ENCODE measurements at places on chromosomes 11 and 22.

DNA sequence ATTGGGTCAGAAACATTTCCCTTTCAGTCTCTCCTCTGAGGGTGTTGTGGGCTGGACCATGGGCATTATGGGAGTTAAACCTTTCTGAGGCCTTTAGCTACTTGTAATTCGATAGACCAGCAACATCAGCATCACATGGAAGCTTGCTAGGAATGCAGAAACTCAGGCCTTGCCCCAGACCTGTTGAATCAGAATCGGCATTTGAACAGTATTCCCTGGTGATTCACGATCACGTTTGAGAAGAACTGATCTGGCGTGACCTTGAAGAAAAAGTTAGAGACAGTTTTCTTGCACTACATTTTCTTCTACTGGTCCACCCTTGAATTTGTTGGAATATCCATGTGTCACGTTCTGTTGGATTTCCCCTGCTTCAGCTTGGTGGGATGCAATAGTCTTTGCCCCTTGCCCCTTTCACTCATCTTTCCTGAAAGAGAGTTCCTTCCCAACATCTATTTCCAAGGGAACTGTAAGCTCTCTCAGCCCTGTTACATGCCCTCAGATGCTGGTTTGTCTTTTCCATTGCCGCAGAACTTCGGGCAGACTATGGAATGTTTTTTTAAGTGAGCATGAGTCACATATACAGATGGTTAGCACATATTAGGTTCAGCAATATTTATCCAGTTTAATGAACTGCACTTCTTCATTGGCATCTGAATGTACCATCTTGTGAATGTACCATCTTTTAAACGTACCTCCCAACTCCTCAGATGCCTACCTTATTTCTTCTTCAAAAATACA, 23.9 kb downstream of the EHF start:
- no peak for DNase-seq

DNA sequence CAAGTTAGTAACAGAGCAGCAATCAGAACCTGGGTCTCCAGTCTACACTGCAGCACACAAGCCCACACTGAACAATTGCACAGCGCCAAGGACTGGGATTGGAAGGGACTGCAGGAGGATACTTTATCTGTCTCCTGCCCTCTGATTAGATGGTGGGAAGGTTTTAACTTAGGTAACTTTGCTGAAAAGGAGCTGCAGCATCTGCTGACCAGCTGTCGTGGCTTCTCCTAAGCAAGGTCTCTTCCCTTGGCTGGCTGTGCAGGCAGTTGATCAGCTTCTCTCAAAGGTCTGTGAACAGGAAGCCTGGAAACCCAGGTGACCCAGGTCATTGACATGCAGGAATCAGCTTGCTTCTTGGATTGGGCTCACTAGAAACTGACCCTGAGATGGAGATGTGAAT, 82.4 kb downstream of the ISX start:
- DNase-seq: no peak

- no peak for DNase-seq
Observed at GRCh38 chr11:76708972-76709660, 38.6 kb upstream of the LRRC32 start.

DNA sequence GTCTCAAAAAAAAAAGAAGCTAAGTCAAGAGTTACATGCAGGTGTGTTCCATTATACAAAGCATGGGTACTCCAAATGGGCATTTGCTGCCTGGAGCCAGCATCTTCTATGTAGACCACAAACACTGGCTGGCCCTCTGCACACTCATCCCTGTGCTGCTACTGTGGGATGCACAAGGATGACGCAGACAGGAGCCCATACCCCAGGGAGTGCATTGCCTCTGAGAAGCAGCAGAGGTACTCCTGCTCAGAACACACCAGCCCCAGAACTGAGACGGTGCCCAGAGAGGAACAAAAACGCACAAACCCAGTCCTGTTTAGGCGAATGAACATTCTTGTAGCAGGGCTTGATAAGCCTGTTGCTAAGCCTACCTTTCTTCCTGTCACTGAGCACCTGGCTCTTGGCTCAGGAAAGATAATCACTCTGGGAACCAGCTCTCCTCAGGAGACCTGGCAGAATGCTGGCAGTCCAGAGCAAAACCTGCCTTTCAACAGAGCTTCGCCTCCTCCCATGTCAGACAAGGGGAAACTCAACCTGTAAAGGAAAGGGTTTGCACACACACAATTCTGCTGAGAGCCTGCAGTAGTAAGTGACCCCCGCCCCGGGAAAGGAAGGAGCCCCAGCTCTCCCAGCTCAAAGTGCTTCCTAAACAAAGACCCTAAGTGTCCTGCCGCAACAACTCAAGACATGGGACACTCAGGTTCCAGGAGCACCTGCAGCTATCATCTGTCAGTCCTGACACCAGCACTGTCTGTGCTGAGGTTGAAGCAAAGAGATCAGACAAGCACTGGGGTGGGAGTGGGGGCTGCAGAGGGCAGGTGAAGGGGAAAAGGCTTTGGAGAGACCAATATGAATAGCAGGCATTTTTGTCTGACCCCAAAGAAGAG, 145.7 kb downstream of the TENM4 start:
- no peak for DNase-seq

- DNase-seq: no peak
Observed at GRCh38 chr22:36222887-36223450, 16.4 kb downstream of the APOL2 start.

GRCh38 chr11:72160319-72160718, 24.8 kb downstream of the FOLR3 start:
- no peak for DNase-seq

GRCh38 chr11:66854231-66854661, 2.6 kb upstream of the LRFN4 start:
- no peak for DNase-seq

DNA sequence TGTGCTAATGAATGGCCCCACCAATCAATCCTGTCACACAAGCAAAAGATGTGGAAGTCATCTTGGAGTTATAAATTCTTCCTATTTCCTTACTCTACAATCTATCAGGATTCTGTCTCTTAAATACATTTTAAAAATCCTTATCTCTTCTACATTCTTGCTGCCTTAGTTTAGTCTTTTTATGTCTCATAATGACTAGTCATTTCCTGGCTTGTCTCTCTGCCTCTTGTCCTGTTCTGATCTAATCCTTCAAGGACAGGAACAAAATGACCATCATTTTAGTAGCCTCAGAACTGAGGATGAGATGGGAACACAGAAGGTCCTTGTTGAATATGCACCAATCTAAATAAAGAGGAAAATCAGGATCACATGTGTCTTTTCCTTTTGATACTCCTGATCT, 56.6 kb upstream of the LIN7C start:
- no peak for DNase-seq

- no peak for DNase-seq
Observed at GRCh38 chr22:28989484-28989883, 72.1 kb downstream of the C22orf31 start.

- DNase-seq: no peak
Observed at GRCh38 chr11:2961080-2961479, 31.0 kb downstream of the NAP1L4 start.

- DNase-seq: peak; percentile 84
Observed at GRCh38 chr11:9459667-9460321, 1.0 kb upstream of the ZNF143 start.

GRCh38 chr11:102420547-102420946, 32.0 kb downstream of the TMEM123 start:
- DNase-seq: no peak

DNA sequence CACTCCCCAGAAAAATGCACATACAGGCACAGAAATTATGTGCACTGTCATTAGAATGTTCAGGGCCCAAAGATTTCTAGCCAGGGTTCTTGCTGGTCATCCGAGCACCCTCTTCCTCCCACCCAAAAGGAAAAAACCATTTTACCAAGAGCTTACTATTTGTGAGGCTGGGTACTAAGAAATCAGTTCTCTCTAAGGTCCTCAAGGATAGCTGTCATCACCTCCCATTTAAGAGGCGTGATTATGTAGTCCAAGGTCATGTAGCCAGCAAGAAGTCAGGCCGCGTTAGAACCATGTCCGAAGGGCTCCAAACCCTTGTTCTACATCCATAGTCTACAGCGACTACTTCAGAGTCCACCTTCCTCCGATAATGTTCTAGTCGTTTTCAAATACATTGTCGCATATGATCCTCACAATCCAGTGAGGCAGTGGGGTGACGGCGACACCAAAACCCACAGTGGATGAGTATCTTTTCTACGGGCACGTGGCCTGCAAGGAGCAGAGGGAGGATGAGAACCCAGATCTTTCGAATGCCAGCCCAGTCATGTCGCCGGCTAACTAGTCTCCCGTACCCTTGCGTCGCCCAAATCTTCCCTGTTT, 634 bp downstream of the TIMM8B start:
- DNase-seq: peak; percentile 50

DNA sequence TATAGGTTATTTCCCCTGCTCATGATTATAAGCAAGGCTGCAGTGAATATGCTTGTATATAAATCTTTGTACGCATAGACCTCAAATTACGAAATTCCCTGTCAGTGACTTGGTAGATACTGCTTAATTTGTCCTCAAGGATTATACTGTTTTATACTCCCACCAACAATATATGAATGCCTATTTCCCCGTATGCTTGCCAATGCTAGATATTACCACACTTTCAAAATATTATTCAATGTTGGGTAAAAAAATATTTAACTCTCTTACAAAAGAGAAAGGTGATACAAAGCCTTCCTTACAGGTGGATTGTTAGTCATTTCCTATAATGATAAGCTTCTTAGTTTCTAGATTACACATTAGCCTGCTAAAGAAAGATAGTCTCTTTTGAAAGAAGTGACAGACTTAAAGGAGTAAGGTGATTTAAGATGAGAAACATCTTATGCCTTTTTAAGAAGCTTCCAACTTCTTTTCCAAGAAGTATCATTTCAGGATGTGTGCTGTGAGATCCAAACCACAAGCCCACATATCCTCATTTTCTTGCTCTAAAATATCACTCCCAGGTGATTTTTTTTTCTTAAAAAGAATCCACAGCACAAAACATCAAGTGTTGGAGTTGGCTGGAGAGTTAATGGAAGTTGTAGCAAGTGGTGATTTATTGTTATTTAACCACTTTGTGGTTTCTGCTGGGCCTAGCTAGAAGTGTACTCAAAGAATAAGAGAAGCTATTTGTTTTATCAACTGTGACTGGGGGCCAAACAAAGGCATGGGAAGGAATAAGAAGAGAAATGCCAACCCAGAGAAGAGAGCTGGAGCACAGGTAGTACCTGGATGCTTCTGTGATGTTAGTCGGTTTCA, 59.2 kb downstream of the BARX2 start:
- no peak for DNase-seq

DNA sequence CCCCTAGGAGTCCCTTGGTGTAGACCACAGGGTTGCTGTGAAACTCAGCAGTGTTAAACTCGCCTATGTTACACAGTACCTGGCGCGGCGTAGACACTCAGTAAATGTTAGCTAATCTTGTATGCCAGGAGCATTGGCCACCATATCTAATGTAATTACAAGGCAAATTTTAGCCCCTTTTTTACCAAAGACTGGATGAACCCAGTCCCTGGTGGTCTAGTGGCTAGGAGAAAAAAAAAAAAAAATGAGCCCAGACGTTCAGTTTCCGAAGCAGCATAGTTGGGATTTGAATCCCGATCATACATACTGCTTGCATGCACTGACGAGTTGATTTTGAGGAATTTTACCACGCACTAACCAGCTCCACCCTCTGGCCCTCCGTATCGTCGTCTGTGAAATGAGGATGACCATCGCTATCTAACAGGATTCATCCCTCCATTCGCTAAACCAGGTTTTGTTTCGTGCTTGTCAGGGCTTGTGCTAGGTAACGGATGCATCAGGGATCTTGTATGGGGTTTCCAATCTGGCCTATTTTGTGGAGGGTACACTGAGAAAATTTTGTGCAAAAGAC, 688 bp downstream of the PTS start:
- no peak for DNase-seq

DNA sequence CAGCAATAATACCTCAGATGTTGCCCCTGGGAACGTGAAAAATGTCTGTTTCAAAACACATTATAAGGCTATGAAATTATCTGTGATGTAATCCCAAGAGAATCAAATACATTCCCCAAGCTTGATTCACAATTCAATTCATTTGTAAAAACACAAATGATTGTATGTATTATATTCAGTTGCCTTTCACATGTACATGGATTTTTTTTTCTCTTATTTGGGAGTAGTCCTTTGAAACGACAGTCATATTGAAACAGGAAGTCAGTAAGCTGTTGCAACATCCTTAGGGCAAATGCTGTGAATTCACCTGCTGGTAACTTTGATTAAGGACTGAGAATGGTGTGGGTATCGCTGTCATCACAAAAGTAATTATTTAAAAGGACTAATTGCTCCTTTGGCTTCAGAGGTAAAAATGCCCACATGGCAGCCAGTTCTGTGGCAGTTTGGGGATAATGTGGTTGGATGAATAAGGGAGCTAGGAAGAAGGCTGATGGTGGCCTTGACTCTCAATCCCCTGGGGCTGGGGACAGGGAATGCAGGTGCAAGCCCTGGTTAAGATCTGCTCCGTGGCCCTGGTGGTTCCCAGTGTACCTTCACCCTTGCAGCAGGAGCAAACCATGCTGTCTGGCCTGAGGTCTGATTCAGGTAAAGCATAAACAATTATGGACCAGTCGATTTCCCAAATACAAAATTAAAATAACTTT, 13.2 kb downstream of the EHF start:
- peak; percentile 59 for DNase-seq

DNA sequence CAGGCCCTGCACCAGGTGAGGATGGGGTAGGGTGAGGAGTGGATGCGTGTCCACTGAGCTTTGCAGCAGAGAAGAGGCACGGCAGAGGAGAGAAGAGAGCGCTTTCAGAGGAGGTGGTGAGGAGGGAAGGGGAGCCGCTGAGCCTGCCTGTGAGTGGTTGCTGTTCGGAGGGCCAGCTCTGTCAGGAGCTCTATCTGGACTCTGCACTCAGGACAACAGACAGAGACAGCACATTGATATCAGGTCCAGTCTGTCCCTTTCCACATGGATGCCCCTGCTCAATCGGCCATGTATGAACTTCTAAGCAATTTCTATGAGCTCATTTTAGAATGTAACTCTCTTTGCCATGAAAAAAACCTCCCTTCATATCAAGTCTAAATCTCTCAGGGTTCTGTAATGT, 158.6 kb downstream of the KIRREL3 start:
- no peak for DNase-seq

DNA sequence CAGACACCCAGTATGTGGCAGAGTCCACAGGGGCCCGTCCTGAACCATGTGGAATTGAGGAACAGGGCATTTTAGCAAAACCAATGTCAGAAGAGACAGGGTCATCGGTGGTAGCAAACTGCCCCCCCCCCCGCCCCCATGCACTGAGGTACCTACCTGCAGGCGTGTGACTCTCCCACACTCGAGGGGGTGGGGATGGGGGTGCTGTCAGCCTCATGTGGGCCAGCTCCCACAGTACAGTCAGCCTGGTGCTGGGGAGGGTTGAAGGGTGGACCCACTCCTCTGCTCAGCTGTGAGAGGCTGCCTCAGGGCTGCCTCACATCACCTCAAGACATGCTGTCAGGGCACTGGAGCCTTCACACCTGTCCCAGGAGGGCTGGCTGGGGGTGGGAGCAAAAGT, 10.7 kb upstream of the SUSD2 start:
- DNase-seq: no peak

GRCh38 chr11:130423541-130424142, 4.8 kb downstream of the ADAMTS8 start:
- no peak for DNase-seq

GRCh38 chr11:1469287-1469910, 17.2 kb downstream of the MOB2 start:
- no peak for DNase-seq
